HFFc6 (cell line): ENCODE measurements at places on chromosomes 5 and 9. TPM values are rescaled to one million over a fixed set of nuclear protein-coding genes. Genes with fewer than 3 reads are reported as not detected.

DNA sequence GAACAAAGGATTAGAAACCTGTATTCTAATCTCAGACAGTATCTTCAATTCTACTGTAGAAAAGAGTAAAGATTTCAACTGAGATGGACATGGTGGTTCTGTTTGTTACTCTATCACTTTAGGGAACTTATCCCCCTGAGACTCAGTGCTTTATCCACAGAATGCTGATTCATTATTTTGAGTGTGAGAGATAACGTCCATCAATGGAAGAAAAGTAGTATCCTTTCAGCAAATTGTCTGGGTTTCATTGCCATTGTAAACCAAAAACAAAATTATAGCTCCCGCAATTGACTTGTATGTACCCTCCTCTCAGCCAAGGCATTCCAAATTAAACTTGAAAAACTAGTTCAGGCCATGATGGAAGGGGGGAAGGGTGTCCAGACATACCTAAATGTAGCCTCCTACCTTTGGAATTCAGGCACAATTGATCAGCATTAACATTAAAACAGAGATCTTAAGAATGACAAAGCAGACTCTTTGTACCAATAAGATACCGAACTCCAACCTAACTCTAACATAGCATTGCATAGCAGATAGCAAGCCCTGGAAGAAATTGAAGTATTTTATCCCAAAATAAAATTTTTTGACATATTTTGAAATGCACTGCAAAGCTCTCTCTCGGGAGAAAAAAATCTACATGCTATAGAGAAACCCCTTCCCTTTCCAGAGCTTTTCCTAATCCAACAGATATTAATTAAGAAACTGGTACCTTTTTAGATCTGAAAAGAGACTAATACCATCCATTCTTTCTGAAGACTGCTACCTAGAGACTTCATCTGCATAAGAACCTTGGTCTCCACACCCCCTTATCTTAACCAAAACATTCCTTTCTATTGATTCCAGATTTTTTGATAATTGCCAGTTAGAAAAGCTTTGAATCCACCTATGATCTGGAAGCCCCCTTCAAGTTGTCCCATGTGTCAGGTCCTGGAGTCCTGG lies 1055.7 kb downstream of the PTPRD start:
- DNase-seq, result no peak

DNA sequence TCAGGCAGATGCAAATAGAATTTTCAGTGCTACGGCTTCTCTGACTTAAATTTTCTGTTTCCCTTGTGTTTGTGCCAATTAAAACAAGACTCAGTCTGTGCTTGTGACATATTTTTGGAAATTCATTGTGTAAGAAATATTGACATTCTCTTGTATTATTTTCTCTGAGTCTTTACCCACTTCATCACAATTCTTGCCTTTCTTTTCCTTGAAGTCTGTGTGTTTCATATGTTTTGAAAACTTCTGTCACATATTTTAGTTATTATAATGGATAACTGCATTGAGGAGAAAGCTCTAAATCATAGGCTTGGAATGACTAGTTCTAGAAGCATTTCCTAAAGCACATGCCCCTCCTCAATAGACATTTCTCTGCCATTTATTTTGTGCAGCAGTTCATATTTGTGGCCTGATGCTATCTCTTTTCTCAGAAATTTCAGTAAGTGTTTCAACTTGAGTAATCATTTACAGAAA lies 206.6 kb downstream of the PALM2AKAP2 start:
- peak; percentile 93 for DNase-seq

- DNase-seq, result peak; percentile 94
Observed at GRCh38 chr5:72441862-72442540, 65.2 kb downstream of the ZNF366 start.

GRCh38 chr5:75361310-75361709 lies 24.3 kb downstream of the HMGCR start:
- no peak for DNase-seq

DNA sequence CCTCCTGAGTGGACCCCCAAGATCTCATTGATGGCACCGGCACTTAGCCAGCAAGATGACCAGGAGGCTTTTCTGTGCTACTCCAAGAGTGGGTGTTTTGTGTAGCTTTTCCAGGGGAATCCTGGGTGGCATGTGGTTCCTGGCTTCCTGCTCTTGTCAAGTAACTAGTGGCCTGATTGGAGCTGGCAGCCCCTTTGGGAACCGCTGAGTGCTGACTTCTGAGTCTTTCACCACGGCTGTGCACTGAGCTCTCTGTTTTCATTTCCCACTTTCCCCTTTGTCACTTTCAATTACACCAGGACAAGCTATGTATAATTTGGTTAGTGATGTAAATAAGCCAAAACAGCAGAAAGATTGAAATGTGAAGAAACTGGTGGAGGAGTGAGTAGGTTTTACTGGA lies 255.4 kb downstream of the GOLPH3 start:
- DNase-seq, result no peak

Gene CCL19
- total RNA-seq, result not detected in 3 replicates

- DNase-seq, result no peak
Observed at GRCh38 chr9:109115931-109116526, 3.7 kb downstream of the TMEM245 start.

- DNase-seq, result no peak
Observed at GRCh38 chr9:120397453-120397852, 182.5 kb downstream of the CDK5RAP2 start.

DNA sequence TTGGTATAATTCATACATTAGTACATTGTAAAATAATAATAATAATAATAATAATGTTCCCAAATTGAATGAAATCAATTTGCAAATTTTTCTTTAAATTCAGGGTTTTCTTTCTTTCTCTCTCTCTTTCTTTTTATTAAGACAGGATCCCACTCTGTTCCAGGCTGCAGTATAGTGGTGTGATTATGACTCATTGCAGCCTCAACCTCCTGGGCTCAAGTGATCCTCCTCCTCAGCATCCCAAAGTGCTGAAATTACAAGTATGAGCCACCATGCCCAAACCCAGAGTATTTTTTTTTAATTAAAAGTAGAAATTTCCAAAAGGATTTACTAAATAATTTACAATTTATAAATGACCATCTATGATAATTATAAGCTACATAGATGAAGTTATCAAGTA lies 117.7 kb downstream of the HOMER1 start:
- DNase-seq, result no peak

GRCh38 chr5:129971714-129972113 lies 67.4 kb downstream of the CHSY3 start:
- no peak for DNase-seq
